ENCODE measurements at places on chromosomes 5 and 9.
A peak's percentile ranks its signal among the peaks of the same experiment; 100 is the strongest.

DNA sequence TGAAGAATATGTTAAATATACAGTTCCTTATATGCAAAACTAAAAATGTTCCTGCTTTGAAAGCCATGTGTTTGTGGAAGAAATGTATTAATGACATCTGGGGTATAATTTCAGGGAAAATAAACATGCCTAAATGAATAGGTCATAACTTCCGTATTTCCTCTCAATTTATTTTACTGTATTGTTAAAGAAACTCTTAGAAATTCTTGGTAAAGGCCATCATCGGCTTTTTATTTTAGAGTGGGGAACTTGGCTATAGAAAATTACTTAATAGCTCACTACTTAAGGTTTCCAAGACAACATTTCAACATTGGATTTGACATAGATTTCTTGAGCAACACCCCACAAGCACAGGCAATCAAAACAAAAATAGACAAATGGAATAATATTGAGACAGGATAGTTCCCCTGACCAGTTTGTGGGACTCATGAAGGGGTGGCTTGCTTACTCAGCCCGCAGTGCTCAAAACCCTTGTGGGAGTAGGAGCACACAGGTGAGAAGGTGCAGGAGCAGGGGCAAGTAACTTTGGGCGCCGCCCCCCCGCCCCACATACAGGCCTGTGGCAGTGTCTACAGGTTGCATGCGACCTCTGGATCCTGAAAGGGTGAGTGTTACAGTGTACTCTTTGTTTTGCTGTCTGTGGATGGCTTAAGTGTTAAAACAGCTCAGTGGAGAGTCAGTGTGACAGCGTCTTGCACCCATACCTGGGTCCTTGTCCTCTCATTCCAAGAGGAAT lies 891.4 kb upstream of the C9orf72 start:
- no peak for DNase-seq

- no peak for DNase-seq
Measured at GRCh38 chr9:127133739-127134167, 11.3 kb upstream of the ANGPTL2 start.

GRCh38 chr5:40916226-40916625 lies 6.9 kb downstream of the C7 start:
- no peak for DNase-seq

- no peak for DNase-seq
Measured at GRCh38 chr9:994005-994404, 17.6 kb downstream of the DMRT3 start.

DNA sequence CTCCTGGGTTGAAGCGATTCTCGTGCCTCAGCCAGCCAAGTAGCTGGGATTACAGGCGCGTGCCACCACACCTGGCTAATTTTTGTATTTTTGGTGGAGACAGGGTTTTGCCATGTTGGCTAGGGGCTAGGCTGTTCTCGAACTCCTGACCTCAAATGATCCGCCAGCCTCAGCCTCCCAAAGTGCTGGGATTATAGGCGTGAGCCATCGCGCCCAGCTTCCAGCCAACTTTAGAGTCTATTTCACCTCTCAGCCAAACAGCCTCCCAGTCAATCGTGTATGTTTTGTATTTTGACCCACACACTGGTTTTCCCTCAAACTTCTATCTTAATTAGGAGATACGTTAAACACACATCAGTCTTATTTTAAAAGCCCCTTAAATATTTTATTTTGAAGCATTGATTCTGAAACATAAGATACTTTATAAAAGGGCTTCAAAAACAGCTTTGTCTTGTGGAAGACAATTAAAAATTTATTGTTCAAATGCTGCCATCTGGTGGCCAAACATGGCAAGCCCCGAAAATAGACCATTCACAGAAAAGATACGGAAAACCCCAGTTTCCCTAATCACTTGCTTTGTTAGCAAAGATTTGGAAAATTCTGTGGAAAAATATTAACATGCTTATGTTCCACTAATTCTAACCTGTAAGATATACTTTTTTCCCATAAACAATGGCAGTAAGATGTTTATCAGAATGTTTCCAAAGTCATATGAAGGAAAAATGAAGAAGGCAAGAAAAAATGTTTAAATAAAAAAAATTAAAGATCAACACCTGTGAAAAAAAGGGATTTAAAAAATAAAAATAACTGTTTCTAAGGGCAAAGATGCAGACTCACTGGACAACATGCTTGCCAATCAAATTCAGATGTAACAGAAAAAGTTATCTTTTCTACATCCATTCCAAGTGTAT lies 33.1 kb downstream of the APTX start:
- DNase-seq = peak; percentile 45

DNA sequence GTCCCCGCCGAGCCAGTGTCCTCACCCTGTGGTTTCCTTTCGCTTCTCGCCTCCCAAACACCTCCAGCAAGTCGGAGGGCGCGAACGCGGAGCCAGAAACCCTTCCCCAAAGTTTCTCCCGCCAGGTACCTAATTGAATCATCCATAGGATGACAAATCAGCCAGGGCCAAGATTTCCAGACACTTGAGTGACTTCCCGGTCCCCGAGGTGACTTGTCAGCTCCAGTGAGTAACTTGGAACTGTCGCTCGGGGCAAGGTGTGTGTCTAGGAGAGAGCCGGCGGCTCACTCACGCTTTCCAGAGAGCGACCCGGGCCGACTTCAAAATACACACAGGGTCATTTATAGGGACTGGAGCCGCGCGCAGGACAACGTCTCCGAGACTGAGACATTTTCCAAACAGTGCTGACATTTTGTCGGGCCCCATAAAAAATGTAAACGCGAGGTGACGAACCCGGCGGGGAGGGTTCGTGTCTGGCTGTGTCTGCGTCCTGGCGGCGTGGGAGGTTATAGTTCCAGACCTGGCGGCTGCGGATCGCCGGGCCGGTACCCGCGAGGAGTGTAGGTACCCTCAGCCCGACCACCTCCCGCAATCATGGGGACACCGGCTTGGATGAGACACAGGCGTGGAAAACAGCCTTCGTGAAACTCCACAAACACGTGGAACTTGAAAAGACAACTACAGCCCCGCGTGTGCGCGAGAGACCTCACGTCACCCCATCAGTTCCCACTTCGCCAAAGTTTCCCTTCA lies 1.4 kb downstream of the GLIS3 start:
- peak; percentile 30 for DNase-seq

- no peak for DNase-seq
Measured at GRCh38 chr9:133733421-133733795, 4.7 kb downstream of the SARDH start.

- no peak for DNase-seq
Measured at GRCh38 chr9:93676310-93677047, 100.1 kb downstream of the PHF2 start.

- DNase-seq = no peak
Measured at GRCh38 chr9:122463828-122464632, 13.7 kb downstream of the OR1J1 start.

GRCh38 chr9:38079461-38080031 lies 10.5 kb upstream of the SHB start:
- no peak for DNase-seq

- no peak for DNase-seq
Measured at GRCh38 chr5:178651046-178651810, 24.4 kb upstream of the CLK4 start.

DNA sequence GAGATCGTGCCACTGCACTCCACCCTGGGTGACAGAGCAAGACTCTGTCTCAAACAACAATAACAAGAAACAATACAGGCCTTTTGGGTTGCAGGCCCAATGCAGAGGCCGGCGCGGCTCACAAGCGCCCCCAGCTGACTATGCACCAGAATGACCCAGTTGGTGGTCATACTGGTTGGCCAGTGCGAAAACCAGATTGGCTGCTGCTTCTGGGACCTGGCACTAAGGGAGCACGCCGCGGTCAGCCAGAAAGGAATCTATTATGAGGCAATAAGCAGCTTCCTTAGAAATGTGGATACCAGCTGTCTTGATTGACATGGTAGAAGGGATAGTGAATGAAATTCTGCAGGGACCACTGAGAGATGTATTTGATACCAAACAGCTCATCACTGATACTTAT lies 35.0 kb downstream of the RANBP17 start:
- DNase-seq = no peak

DNA sequence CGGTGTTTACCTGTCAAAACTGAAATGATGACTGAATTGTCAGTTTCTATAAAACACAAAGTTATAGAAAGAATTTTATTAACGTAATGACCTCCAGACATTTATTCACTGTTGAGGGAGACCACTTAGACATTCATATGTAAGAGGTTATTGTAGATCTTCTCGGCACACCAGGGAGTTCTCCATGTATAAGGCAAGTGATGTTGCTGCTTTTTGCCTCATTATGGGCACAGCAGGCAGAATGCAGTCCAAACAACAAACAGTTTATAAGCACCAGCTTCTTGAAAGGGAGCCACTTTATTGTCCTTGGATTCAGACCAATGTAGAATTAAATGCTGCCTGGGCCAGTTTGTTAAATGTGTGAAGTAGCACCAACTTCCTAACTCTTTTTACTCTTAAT lies 66.7 kb downstream of the C7 start:
- no peak for DNase-seq

- DNase-seq = no peak
Measured at GRCh38 chr9:129027685-129028191, 393 bp downstream of the SH3GLB2 start.

GRCh38 chr9:69097064-69097463 lies 61.5 kb downstream of the FXN start:
- DNase-seq = no peak

DNA sequence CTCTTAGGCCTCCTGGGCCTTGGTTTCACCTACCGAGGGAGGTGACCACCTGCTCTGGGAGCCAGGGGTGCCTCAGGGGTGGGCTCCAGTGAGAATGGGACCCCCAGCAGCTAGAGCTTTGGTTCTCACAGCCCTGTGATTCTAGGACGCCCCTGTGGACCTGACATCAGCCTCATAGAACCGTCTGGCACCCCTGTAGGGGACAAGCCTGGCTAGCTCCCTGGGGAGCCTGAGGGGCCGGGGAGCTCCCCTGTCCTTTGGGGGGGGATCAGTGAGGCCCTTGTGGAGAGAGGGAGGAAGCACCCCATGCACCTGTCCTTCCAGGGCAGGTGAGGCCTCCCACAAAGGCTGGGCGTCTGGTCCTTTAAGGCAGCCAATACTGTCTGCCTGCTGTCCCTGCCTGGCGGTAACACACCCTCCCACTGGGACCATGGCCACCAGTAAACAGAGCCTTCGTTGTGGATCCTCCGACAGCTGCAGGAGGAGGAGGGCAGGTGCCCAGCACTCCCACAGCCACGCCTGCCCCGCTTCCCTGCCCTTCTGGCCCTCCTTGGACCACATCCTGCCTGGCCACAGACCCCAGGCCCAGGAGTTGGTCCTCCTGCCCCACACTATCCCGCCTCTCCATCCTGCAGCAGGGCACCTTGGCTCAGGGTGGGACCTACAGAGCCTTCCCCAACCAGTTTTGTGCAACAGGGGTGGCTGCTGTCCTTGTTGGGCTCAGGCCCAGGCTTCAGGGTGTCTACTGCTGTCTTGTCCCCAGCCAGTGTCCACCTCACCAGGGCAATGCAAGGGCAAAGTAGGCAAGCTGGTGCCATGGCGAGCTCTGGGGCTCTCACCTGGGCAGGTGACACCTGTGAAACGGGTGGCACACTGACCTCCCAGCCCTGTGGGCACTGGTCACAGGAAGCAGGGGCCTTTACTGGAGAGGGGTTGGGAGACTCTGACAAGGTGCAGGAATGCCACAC lies 3.0 kb upstream of the TUBB4B start:
- no peak for DNase-seq

GRCh38 chr9:24479361-24480059 lies 66.2 kb downstream of the IZUMO3 start:
- DNase-seq = no peak

DNA sequence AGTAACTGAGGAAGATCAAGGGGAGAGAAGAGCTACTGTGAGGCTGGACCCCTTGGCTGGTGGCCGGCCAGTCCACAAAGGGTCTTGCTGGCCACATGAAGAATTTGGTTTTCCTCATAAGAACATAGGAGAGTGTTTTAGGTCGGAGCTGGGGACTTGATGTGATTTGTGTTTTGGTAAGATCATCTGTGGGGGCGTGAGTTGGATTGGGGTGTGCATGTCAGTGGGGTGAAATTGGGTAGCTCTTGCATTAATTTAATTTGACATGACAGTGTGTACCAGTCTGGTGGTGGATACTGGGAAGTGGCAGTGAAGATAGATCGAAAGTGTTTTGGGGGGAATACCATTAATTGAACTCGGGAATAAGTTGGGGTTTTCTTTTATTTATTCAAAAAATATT lies 8.6 kb downstream of the PAM start:
- DNase-seq = no peak

- DNase-seq = no peak
Measured at GRCh38 chr5:91186101-91186500, 197.0 kb downstream of the ARRDC3 start.

DNA sequence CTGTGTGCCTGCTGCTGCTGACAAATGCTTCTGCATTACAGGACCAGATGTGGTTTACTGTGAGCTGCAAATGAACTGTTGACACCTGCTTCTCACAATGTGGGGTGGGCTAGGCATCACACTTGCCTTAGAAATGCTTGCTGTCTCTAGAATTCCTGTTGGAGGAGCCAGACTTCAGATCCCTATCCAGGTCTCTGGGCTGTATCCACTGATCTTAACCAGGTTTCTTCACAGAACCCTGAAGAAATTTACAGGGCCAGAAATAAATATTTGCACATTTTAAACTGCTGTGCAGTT lies 255.4 kb downstream of the FAM114A2 start:
- DNase-seq = no peak

DNA sequence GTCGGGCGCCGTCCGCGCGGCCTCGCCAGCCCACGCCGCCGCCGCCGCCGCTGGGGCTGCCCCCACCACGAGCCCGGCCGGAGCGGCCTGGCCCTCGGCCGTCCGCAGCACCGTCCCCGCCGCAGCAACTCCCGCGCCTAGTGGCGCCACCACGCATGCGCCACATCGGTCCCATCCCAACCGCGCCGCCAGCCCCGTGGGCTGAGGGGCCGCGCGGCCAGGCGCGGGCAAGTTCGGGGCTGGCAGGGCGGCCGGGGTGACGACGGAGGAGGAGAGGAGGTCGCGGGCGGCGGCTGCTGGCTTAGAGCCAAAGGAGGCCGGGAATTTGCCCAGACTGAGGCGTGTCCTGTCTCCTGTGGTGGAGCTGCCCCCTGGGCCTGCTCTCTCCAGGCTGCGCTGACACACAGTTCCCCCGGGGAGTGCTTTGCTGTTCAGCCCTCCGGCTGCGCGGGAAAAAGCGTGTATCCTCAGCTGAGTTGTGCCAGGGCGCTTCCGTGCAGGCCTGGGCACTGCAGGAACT lies at the start of gene TUSC1:
Gene TUSC1 (minus strand): TSS at position 298 of the 520 bp plus-strand sequence. CDS start 132 bp downstream, at position 166.
- DNase-seq = peak; percentile 1

- DNase-seq = no peak
Measured at GRCh38 chr5:63398346-63398745, 563.9 kb downstream of the HTR1A start.

- no peak for DNase-seq
Measured at GRCh38 chr5:143446535-143447226, 43.2 kb upstream of the NR3C1 start.

DNA sequence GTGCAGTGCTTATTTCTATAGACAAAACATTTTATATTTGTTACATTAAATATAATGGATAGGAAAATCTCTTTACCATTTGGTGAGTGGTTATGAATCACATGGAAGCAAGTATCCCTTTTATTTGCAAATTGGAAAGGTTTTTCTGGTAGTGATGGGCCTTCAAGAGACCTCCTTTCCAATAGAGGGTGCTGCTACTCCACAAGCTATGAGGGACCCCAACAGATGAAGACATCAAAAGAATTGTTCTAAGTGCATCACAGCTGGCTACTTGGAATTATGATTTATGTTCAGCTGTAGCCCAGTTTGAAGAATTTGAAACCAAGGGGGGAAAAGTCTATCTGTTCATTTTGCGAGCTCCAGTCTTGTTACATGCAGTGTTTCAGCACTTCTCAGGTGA lies 493.7 kb upstream of the SGCD start:
- no peak for DNase-seq
